Effector memory CD8-positive, alpha-beta T cell (primary cell): ENCODE measurements at places on chromosomes 5 and 9.
A peak's percentile ranks its signal among the peaks of the same experiment; 100 is the strongest.

- no peak for DNase-seq
Measured at GRCh38 chr9:86355814-86356213, 1.6 kb upstream of the TUT7 start.

GRCh38 chr9:87238545-87238944 is 259.1 kb upstream of the DAPK1 start:
- no peak for DNase-seq

DNA sequence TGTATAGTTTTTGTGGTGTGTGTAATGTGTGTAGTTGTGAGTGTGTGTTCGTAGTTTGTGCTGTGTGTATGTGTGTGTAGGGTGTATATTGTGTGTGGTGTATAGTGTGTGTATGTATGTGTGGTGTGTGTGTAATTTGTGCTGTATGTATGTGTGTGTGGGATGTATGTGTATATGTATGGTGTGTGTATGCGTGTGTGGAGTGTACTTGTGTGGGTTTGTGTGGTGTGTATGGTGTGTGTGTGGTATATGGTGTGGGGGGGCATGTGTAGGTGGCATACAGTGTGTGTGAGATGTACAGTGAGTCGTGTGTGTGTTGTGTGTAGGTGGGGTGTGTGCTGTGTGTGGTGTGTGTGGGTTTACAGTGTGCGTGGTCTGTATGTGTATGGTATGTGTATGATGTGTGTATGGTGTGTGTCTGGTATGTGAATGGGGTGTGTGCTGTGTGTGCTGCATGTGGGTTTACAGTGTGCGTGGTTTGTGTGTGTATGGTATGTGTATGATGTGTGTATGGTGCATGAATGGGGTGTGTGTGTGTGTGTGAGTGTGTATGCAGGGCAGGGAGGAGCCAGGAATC is 125.2 kb downstream of the GADD45G start:
- DNase-seq, result no peak

GRCh38 chr5:151357097-151357496 is 9.7 kb upstream of the SLC36A2 start:
- no peak for DNase-seq

DNA sequence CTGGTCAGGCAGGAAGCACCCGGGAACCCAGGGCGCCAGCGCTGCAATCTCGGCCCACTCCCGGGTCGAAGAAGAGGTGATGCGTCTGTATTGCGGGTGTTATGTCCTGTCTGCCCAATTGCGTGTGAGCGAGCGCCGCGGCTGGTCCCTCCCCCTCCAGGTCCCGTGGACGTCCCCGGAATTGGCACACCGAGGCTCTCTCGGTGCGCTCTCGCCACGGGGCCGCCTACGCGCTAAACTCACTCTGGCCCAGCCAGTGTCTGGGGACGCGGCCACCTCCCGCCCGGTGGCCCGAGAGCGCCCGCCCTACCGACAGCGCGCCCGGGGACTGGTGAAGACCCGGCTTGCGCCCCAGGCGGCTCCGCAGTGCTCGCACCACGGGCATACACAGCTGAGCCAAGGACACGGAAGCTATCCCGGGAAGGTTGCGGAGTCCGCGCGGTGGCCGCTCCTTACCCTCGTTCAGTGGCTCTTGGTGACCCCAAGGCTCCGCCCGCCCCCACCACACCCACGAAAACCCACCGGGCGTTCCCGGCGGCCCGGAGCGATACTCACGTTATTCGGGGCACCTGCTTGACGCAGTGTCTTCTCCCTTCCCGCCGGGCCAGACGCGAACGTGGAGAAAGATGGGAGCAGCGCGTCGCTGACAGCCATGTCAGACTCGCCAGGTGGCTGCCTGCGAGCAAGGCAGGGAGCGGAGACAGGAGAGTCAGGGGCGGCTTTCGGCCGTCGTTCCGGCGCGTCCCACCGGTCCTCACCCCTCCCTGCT is 1.0 kb downstream of the KLF4 start:
- DNase-seq, result no peak

DNA sequence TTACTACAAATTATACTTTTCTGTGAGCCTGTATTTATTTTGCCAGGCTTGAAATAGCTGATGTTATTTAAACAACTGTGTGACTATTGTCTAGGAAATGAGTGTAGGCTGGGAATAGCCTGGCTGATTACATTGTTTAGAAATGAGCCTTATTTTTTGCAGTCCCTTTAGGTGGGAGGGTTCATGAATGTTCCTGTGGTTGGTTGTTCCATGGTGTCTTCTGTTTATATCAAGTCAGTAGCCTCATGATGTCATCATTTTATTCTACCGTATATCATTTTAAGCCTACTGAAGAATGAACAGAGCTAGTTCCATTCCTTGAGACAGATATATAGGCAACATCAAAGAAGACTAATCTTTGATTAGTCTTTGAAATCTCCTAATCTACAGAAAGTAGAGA is 53.1 kb downstream of the MAP1B start:
- no peak for DNase-seq

DNA sequence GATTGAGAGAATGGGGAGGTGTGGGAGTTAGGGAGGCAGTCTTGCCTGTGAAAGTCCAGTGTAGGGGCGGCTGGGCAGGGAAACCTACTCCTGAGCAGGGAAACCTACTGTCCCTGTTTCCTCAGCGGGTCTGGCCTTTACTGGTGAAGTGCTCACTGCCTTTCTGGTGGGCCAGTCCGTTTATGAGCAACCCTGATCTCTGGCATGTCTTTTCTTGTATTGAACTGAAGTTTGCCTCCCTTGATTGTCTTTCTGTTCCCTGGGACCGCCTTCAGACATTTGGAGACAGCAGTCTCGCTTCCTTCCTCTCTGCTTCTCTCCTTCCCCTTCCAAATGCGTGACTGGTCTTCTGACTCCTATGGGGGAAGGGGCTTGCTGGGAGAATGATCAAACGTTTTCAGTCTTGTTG is 2.9 kb downstream of the SNX18 start:
- no peak for DNase-seq

- no peak for DNase-seq
Measured at GRCh38 chr5:69512740-69513260, 20.2 kb downstream of the OCLN start.

DNA sequence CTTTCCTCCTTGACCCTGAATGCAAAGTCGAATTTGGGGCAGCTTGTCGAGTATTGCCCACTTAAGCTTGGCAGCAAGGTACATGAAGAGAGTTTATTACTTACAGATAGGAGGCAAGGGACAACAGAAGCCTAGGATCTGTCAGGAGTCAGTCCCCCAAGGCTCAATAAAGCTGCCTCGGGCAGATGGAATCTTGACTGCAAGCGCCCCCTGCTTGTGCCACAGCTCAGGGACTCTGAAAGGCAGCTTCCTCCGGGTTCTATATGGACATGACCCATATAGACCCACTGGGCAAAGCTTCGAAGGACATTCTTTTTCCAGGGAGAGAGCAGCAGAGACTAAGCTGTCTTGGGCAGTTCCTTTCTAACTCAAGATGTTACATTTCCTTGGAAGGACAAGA is 971.5 kb downstream of the EFNA5 start:
- DNase-seq, result no peak

GRCh38 chr5:154278186-154278585 is 87.7 kb downstream of the GALNT10 start:
- no peak for DNase-seq

- DNase-seq, result no peak
Measured at GRCh38 chr5:149640350-149640999, 59.2 kb downstream of the ARHGEF37 start.

DNA sequence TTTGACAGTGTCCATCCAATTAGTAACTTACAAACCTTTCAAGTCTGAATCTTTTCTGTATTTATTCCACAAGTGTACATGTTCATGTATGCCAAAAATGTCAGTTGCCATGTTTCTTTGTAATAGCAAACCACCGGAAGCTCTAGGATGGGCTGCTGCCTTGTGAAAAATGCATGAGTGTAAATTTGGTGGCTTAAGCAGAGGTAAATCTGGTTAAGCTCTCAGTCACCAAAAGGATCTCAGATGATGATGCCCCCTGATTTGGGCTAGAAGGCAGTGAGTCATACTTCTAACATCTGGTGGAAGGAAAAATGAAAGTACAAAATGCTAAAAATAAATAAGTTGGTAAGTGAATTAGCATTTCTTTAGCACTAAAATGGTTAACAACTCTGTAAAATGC is 567.5 kb downstream of the ELAVL2 start:
- no peak for DNase-seq

- peak; percentile 10 for DNase-seq
Measured at GRCh38 chr9:76456202-76456926, 2.6 kb upstream of the GCNT1 start.

- DNase-seq, result no peak
Measured at GRCh38 chr5:144390133-144390532, 219.5 kb downstream of the KCTD16 start.

DNA sequence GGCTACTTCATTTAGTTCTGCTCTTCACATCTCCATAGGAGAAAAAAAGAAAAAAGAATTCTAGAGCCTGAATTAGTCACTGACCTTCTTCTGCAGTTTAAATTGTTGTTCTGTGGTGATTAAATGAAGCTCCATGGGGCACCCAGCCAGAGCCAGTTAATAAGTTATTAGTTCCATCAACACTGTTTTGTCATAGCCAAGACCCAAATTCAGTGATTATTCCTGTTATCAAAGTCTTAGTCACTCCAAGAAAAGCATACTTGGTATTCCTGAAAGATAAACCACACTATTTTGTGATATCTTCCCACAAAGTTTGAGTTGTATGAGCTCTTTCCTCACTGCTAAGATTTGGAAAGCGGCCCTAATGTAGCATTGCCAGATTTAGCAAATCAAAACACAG is 134.8 kb upstream of the RGMB start:
- DNase-seq, result no peak

DNA sequence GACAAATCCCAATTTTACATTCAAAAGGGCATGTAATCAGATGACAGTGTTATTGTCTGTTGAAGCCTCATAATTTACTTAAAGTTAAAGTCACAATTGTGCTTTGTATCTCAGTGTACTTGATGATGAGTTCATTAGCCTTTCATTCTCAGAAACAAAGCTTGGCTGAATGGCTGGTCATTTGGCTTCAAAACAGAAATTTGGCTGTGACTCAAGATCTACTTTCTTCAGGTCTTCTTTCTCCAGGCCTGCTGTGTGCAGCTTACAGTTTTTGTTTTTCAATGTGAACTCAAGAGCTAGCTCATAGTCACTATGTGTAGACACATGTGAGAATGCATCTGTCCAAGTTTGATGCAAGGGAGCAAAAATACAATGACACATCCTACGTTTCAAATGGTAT is 2003.6 kb upstream of the WWC1 start:
- no peak for DNase-seq

GRCh38 chr5:34459908-34460307 is 196.2 kb upstream of the RAI14 start:
- DNase-seq, result no peak

GRCh38 chr9:32161720-32162119 is 222.7 kb upstream of the ACO1 start:
- DNase-seq, result no peak

DNA sequence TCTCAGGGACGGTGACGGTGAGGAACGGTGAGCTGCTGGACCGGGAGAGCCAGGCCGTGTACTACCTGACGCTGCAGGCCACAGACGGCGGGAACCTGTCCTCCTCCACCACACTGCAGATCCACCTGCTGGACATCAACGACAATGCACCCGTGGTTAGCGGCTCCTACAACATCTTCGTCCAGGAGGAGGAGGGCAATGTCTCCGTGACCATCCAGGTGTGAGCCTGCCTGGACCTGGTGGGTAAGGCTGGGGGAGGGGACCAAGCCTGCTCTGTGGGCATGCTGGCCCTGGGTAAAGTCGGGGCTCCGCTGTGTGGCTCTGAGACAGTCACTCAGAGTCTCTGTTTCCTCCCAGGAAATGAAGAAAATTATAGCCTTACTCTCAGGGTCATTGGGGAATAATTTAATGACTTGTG is 29.3 kb downstream of the CDHR2 start:
- peak; percentile 23 for DNase-seq

DNA sequence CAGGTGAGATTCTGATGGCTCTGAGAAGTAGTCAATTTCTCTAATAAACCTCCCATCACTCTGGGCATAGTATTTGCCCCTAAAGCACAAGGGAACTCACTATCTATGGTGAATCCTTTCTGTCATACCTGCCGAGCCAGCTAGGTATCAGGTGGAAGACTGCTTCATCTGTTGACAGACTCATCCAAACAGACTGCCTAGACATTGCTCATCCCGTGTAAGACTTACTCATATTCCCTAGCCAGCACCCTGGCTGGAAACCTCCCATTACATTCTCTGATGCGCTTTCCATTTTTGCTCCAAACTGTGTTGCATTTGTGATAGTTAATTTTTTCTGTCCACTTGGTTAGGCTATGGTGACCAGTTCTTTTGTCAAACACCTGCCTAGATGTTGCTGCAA is 595.9 kb downstream of the DNAH5 start:
- DNase-seq, result no peak

DNA sequence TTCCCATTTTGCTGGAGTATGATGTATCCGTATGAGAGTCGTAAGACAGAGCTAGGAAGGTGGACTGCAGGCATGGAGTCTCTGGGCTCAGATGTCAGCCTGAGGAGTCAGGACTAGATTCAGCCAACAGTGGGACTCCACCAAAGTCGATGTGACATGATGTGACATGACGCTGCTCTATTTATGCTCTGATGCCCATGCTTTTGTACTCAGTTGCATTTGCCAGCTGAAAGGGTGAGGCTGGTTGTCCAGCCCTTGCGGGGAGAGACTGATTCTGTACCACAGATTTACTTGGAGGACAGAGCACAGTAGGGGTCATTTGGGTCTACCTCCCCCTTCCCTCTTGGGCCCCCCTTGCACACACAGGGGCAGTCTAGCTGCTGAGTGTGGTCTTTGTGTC is 88.5 kb upstream of the ATG10 start:
- DNase-seq, result no peak

DNA sequence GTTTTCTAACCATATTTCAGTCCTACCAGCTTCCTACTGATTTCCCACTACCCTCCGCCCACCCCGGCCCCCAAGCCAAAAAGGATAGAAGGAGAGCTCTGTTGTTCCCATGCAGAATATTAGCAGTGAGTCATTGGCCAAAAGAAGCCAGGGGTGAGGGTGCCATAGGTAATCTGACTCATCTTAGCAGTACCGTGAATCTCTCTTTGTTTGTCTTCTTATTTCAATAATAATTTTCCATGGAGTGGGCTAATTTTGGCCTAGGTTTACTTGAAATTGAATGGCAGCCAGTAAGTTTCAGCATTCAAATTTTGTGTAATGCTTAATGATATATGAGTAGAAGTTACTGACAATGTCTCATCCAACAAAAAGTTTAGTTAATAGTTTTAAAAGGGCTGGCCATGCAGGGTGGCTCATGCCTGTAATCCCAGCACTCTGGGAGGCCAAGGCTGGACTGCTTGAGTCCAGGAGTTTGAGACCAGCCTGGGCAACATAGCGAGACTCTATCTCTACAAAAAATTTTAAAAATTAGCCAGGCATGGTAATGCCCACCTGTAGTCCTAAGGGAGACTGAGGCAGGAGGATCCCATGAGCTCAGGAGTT is 74.2 kb downstream of the C9orf152 start:
- DNase-seq, result no peak

- DNase-seq, result peak; percentile 97
Measured at GRCh38 chr9:112717661-112718331, at the start of gene INIP. TSS of gene INIP (minus strand) at chr9:112718117. CDS start at chr9:112716485, 1,632 bp downstream.

DNA sequence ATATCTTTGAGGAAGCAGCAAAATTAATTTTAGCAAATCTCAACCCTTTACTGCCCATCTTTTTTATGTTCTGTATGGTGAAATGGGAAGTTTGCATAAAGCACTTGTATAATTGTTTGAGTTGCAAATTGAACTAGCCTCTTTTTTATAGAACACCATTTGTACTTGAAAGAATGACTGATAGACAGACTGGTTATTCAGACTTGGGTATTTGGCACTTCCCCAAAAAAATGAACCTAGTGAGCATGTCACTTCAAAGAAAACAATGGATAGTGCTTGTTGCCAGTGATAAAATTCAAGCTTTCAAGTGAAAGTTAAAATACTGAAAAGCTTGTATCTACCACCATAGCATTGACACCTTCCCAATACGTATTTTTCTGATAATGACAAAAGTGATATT is 115.8 kb downstream of the ERCC6L2 start:
- no peak for DNase-seq
